ENCODE measurements at places on chromosomes 6 and 20.

GRCh38 chr6:15739867-15740266 is 77.0 kb upstream of the DTNBP1 start:
- no peak for DNase-seq

- DNase-seq: no peak
Measured at GRCh38 chr20:41540459-41540858, 77.7 kb downstream of the CHD6 start.

GRCh38 chr20:2385026-2385425 is 4.3 kb downstream of the TGM6 start:
- DNase-seq: no peak

DNA sequence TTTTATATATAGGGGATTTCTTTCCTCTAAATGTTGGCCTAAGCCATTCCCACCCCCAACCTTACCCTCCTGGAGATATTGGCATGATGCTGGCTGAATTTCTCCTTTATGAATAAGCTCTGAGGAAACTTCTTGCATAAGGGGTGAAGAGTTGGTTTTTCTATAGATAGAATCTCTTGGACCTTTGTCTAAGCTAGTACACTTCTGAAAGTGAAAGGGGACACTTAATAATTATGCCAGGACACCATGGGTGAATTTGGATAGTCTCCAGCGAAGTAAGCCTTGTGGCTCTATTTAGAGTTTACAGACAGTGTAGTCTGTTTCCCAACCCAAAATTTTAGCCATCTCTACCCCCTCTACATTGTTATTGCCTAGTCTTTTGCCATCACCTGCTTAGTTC is 27.1 kb upstream of the FABP7 start:
- DNase-seq: no peak

DNA sequence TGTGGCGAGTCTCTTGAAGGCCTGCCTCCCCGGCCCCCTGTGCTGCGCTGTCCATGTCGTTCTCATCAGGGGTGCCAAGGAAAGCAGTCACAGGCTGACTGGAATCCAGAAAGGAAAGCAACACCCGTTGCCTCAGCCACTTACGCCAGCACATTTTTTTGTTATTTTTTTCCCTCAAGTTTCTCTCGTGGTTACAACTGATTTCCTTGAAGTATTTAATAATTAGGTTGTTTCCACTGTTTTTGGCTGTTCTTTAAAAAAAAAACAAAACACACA is 17.9 kb upstream of the SLC22A1 start:
- no peak for DNase-seq

GRCh38 chr6:96563853-96564252 is 925 bp downstream of the FHL5 start:
- no peak for DNase-seq

- DNase-seq: no peak
Measured at GRCh38 chr20:2295886-2296515, at the start of gene TGM3. TGM3 (plus strand) TSS chr20:2296001; CDS start chr20:2296064, 63 bp downstream.

All from effector CD8-positive, alpha-beta T cell (primary cell).